Dermis blood vessel endothelial cell (primary cell): ENCODE measurements at places on chromosomes 6 and 20.

GRCh38 chr6:146355521-146356100 lies 188.0 kb upstream of the RAB32 start:
- DNase-seq = peak; percentile 38

DNA sequence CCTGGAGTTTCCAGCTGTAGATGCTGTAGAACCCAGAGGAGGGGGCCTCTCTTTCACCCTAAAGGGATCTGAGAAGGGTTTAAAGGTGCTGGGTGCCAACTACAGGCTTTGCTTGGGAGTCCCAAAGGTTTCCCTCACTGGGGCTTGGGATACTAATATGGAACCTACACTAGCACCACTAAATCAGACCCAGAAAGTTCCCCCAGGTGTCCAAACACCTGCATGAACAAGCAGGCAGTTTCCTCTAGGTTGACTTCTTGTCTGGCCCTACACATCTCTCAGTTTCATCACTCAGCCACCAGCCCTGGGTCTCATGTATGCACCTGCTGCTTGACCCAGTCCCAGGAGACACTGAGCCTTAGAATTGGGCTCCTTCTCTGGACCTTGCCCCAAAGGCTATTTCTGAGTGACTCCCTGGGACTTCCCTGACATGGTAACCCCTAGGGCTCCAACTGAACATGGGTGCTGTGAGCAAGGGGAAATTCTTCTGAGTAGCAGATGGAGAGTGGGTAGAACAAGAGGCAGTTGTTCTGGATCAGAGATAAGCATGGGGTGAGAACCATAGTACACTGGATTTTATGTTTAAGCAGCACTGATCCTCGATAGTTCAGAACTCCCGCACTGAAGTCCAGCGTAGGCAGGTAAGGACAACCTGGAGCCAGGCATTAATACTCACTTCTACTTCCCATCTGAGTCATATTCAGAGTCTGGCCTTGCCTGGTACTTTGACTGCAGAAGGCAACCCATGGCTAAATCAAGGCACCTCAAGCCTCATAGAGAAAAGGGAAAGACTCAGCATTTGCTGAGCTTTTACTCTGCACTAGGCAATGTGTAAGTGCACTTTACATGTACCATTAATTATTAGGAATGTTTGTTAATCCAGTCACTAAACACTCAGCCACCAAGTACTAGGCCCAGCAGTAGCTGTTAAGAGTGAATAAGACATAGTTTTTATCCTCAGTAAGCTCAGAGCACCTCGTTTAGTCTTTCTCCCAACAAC lies 16.8 kb downstream of the BCL2L1 start:
- DNase-seq = no peak

DNA sequence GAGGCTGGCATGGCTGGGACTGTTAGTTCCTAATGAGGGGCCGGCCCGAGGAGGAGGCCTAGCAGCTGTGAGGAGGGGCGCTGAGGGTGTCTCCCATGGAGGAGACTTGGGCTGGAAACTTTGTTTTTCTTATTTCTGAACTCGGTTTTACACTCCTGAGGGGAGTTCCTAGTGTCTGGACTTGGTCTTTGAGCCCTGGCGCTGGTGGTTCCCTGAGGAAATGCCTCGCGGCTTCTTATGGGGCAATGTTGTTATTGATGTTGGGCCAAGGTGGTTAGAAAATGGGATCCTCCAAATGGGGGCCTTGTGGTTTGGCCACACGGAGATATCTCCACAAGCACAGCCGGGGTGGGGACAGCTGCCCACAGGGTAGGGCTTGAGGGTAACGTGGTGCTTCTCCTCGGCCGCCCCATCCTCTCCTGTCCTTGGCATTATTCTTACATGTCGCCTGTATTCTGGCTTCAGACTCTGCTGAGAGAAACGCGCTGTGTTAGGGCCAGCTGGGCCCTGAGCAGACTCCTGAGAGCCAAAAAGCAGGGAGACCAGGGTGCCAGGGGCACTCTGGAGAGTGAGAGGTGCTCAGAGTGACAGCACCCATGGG lies 136.9 kb downstream of the FOXO3 start:
- DNase-seq = no peak

DNA sequence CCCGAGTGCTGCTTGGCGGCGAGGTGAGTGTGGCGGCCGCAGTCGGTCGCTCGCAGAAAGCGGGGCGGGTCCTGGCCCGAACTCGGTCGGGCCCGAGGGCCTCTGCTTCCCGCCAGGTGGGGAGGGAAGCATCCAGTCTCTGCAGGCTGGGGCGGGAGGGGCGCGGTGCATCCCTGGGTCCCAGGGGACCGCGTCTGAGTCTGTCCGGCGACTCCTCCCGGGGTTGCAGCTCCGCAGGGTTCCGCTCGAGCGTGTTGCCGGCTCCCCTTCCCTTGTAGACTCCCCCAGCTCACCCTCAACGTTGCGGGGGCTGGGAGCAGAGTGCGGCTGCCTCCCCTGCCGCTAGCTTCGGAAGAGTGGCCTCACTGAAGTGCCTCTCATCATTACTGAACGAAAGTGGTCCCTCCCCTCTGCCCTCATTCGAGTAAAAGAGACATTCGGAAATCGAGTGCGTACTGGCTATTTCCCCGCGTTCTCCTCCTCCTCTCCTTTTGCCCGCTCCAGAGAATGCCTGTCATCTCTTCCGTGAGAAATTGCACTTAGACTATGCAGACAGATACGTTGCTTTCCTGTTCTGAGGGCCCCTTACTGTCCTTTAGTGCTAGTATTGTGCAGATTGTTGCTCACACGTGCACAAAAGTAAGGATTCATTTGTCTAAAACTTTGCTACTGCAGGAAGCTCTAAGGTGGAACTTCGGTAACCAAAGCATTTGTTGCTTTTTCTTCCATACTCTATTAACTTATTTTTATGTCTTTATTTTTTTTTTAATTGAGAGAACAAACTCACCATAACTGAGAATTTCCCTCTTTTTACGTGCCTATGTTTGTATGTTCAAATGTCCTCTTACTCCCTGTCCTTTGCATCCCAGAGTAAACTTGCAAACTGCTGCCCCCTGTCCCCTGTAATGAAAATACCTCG lies 751 bp downstream of the MAP3K4 start:
- peak; percentile 77 for DNase-seq

GRCh38 chr6:162109480-162110050 lies 618.0 kb downstream of the PRKN start:
- DNase-seq = no peak

DNA sequence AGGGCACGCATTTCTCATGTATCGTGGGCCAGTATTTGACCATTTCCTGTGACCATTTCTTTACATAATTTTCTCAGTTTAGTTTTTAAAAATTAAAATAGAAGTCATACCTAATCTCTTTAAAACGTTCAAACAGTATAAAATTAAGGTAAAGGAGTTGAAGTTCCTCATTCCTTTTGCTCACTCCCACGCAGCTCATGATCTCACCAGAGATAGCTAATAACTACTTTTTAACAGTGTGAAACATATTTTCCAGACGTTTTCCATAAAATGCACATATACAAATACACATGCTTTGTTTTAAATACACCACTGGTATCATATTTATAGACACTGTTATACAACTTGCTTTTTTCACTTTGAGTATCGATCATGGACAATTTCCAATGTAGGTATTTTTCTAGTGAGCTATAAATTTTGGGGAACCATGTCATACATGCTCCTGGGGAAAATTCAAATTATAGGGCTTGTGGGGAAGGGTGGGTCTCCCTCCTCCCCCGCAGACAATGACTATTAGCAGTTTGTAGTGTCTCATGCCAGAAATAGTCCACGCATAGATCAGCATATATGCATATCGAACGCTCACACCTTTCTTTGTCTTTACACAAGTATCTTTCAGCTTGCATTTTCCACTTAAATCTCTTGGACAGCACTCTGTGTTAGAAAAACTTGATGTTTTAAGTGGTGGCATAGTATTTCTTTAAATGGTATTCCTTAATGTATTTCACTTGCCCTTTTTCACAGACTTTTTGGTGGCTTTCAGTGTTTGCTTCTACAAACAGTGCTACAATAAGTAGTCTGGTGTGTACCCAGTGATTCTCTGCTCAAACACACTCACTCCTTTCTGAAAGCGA lies 145.5 kb upstream of the ZNF217 start:
- DNase-seq = no peak

DNA sequence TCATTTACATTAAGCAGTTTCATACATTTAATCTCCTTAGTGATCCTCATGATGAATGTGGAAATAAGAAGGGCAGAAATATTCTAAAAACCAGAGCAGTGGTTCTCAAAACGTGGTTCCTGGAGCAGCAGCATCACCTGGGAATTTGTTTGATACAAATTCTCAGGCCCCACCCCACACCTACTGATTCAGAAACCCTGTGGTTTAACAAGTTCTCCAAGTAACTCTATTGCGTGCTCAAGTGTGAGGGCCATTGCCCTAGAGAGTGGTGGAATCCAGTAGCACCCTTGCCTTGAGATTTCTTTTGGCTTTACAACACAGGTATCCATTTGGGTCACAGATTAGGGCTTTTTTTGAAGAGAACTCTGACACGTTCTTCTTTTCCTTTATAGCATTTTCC lies 354.6 kb upstream of the FLRT3 start:
- DNase-seq = no peak

GRCh38 chr20:12354725-12355124 lies 437.0 kb downstream of the BTBD3 start:
- DNase-seq = no peak

GRCh38 chr20:62621251-62622110 lies 20.8 kb upstream of the SLCO4A1 start:
- no peak for DNase-seq

DNA sequence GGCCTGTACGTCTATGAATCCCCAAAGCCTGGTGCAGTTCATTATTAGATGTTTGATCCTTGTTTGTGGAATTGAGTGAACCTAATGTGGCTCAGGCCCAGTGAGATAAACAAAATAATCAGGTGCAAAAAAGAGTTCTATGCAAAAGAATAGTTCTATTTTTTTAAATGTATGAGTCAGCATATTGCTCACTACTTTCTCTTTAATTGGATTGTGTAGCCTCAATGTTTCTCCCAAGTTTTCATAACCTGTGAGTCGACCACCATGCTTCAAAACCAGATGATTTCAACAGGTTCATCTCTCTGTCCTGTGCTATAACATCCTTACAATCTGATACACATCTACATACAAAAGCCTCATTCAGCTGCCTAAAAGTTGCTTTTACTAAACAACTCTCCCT lies 116.5 kb upstream of the HDAC2 start:
- DNase-seq = no peak

GRCh38 chr6:113862112-113862511 lies 5.0 kb downstream of the MARCKS start:
- no peak for DNase-seq

DNA sequence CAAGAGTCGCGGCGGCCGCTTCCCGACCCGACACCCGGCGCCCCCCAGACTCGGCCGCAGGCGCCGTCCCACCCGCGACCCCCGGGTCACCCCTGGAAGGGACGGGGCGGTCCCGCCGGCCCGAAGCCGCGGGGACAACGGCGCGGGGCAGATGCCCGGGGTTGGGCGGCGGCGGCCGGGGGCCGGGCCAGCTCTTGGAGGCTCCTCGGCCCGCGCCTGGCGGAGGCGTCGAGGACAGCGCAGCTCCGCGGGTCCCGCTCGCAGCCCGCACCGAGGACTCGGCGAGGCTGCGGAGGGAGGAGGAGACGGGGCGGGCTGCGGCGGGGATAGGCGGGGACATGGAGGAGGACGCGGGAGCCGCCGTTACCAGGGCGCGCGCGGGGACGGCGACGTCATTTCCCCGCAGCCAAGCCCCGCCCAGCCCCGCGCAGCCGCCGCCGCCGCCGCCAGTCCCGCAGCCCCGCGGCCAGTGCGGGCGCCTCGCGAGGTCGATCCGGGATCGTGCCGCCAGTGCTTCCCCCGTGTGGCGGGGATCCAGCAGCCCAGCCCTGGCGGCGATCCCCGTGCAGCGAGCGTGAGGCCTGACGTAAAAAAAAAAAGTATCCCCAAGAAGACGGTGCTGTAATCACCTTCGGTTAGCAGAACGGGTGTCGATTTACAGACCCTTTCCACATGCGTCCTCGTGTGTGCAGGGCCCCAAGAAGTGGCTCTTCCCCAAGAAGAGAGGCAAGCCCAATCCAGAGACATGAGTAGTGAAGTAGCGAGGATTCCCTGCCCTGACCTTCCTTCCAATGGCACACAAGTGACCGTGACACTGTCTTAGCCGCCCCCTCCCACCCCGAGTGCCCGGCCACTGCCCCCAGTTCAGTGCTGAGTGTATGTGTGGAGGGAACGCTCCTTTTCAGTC lies at the start of gene FAM184A:
Gene FAM184A (minus strand): TSS at position 289 of the 907 bp plus-strand sequence. CDS start 365 bp downstream, outside the sequence.
- peak; percentile 66 for DNase-seq

GRCh38 chr6:8539453-8539852 lies 104.1 kb upstream of the SLC35B3 start:
- DNase-seq = peak; percentile 10

- peak; percentile 85 for DNase-seq
Observed at GRCh38 chr6:41683523-41684310, 45.4 kb downstream of the MDFI start.

- peak; percentile 95 for DNase-seq
Observed at GRCh38 chr6:132084811-132085509, 133.8 kb upstream of the CCN2 start.

- DNase-seq = peak; percentile 8
Observed at GRCh38 chr6:109393157-109393885, 11.1 kb upstream of the CD164 start.
